Heart right ventricle (tissue), 16 donors: ENCODE measurements at places on chromosomes 16 and 17. TPM values are rescaled to one million over a fixed set of nuclear protein-coding genes. Genes with fewer than 3 reads are reported as not detected.

The RTN4RL1 gene
- total RNA-seq = 0.81 TPM

- H3K36me3 ChIP-seq = no peaks in the 10 kb centered on the region
- H3K4me1 ChIP-seq = peaks cover under 1% of the 10 kb centered on the region
- DNase-seq = no peak
- no peak overlapping the region for H3K4me3 ChIP-seq
- H3K27me3 ChIP-seq = no peaks in the 10 kb centered on the region
Observed at GRCh38 chr16:71966932-71967331, 33.3 kb downstream of the PKD1L3 start.

DNA sequence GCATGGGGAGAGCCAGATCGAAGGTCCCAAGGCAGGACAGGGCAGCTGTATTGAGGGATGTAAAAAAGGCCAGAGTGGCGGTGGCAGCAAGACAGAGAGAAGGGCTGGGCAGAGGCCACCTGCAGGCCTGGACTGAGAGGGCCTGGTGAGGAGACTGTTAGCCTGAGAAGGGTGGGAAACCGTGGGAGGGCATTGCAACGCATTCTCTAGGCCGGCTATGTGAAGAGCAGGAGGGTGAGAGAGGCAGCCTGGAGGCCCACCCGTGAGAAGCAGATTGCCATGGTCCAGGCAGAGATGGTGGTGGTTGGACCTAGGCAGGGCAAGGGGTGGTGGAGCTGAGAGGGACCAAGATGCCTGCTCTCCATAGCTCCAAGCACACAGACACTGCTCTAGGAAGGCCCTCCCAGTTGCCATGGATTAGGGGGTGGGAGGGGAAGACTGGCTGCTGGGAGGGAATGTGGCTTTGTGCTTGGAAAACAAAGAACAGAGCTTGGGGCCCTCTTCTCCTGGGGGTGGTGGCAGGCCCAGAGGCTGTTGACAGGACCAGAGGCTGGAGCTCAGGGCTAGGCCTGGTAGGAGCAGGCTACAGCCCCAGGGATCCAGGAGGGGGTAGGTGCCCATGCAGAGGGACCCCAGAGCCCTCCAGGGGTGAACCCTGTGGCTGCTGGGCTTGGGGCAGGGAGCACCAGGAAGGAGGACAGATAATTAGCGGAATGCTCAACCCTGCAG, 12.4 kb upstream of the TCAP start:
- H3K27me3 ChIP-seq = no peaks in the 10 kb centered on the region
- H3K36me3 ChIP-seq = no peaks in the 10 kb centered on the region
- H3K4me3 ChIP-seq = no peak overlapping the region
- H3K4me1 ChIP-seq = peaks cover 15% of the 10 kb centered on the region
- peak overlapping the region; percentile 20 for H3K27ac ChIP-seq

DNA sequence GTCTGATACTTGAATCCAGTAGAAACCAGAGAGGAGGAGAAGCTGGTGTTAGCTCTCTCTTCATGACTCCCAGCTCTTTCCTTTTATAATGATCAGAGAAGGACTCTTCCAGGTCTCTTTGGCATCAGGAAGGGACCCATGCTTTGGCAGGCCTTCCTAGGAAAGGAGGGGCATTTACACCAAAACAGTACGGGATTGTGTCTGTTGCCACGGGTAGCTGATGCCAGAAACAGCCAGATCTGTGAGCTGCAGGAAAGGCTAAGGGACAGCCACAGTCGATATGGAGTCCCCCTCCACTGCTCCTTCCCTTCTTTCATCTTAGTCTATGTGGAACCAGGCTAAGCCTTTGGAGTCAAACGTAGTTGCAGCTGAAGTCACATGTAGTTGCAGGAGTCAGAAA, 9.3 kb downstream of the CEP295NL start:
- no peaks in the 10 kb centered on the region for H3K27me3 ChIP-seq
- H3K4me3 ChIP-seq = no peak overlapping the region
- H3K4me1 ChIP-seq = peaks cover 71% of the 10 kb centered on the region
- no peaks in the 10 kb centered on the region for H3K36me3 ChIP-seq

GRCh38 chr17:46975287-46975686, 3.8 kb downstream of the RPRML start:
- H3K27me3 ChIP-seq = peaks cover 31% of the 10 kb centered on the region
- H3K36me3 ChIP-seq = no peaks in the 10 kb centered on the region
- no peak for DNase-seq
- no peak overlapping the region for H3K27ac ChIP-seq
- no peak overlapping the region for H3K4me3 ChIP-seq

DNA sequence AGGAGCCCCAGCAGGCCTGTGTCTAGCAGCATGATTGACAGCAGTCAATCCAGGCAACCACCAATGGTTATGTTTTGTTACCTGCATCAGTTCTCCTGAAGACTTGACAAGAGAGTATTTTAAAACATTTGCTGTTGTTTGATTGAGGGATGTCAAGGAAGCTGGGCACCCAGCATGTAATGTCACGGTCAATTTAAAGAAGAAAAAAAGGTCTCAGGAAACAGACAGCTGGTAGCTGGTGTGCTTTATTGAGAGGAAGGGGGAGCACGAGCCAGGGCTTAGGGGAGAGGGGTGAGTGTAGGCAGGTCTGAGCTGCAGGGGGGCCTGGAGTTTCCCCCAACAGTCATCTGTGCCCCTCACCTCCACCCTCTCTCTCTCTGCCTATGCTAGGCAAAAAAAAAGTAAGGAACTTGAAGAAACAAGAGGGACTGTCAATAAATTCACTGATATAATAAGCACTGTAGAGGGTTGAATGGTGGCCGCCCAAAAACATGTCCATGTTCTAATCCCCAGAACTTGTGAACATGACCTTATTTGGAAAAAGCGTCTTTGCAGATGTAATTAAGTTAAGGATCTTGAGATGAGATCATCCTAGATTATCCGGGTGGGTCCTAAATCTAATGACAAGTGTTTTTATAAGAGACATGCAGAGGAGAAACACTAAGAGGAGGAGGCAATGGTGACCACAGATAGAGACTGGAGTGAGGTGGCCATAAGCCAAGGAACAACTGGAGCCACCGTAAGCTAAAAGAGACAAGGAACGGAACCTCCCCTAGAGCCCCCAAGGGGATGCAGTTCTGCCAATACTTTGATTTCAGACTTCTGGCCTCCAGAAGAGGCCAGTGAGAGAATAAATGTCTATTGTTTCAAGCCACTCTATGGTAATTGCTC, 14.5 kb downstream of the TSPOAP1 start:
- H3K4me3 ChIP-seq = no peak overlapping the region
- no peaks in the 10 kb centered on the region for H3K4me1 ChIP-seq
- no peaks in the 10 kb centered on the region for H3K27me3 ChIP-seq
- no peak for DNase-seq
- H3K36me3 ChIP-seq = no peaks in the 10 kb centered on the region

GRCh38 chr16:2511996-2512734, 1.6 kb upstream of the ATP6V0C start:
- H3K36me3 ChIP-seq = no peaks in the 10 kb centered on the region
- no peak overlapping the region for H3K4me3 ChIP-seq
- H3K27me3 ChIP-seq = no peaks in the 10 kb centered on the region
- H3K27ac ChIP-seq = no peak overlapping the region

DNA sequence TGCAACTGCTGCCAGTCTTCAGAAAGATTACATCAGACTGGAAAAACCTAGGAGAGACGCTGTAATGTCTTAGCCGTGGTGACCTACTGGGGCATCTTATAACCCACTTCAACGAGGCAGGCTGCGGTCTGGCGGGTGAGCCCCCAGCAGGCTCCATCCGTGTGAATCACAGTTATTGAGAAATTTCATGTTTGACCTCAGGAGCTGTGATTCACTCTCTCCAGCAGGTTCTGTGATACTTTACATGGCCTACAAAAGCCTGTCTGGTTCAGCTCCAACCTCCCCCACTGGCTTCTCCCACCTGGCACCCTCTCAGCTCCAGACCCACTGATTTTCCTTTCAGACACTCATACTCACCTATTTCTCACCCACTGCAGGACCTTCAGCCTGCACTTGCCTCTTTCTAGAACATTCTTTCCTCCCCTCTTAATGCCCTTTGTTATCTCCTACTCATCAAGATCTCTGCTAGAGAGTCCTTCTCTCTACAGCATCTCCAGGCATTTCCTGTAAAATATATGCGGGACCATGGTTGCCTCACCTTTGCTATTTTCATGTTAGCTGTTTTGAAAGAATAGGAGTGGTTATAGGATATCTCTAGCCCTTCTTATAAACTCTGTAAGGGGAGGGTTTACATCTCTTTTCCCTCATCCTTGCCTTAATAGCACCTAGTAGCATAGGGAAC, 227.9 kb downstream of the MAF start:
- H3K4me1 ChIP-seq = no peaks in the 10 kb centered on the region
- no peak for DNase-seq
- no peak overlapping the region for H3K27ac ChIP-seq
- no peaks in the 10 kb centered on the region for H3K27me3 ChIP-seq

The MYH2 gene
- total RNA-seq = 0.05 TPM

DNA sequence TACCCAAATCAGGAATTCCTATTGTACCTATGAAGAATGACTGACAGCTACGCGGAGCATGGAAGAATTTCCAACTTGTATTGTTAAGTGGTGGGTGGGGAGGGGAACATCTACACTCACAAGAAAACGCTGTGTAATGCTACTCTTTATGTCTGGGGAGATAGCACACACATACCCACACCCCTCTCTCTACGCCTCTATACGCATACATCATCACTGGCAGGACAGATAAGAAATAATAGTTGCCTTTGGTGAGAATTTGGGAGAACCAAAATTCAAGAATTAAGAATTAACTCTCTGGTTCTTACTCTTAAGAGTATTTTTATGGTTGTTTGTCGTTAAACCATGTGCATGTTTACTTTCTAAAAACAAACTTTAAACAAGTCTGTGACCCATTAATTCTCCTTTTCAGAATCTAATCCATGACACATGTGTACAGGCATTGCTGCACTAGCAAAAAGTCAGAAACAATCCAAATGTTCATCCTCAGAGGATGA, 33.9 kb downstream of the CREBBP start:
- H3K27me3 ChIP-seq = no peaks in the 10 kb centered on the region
- H3K4me3 ChIP-seq = no peak overlapping the region
- H3K4me1 ChIP-seq = peaks cover 76% of the 10 kb centered on the region
- no peak overlapping the region for H3K27ac ChIP-seq
- DNase-seq = no peak

The NEUROD2 gene
- total RNA-seq = not detected

GRCh38 chr16:53235851-53236250, 181.1 kb downstream of the CHD9 start:
- no peaks in the 10 kb centered on the region for H3K4me1 ChIP-seq
- no peaks in the 10 kb centered on the region for H3K27me3 ChIP-seq
- no peak for DNase-seq
- H3K4me3 ChIP-seq = no peak overlapping the region

The NUPR1 gene
- 25.2 TPM for total RNA-seq

DNA sequence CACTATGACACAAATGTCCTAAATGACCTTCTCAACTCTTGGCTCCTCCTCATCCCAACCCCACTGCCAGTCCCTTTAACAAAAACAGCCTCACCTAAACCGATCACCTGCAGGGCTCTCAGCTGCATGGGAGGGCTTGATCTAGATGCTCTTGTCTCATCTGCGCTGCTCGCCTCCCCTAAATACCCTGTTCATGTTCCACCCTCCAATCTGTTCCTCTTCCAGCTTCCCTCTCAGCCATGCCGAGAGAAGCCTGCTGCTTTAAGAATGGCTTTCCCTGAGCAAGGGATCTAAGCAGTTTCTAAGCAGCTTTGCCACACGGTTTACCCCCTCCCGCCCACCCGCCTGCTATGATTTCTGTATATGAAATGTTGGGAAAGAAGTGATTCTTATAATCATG, 23.7 kb downstream of the PIPOX start:
- H3K36me3 ChIP-seq = no peaks in the 10 kb centered on the region
- no peaks in the 10 kb centered on the region for H3K4me1 ChIP-seq
- H3K27ac ChIP-seq = no peak overlapping the region
- no peaks in the 10 kb centered on the region for H3K27me3 ChIP-seq
- no peak for DNase-seq
- H3K4me3 ChIP-seq = no peak overlapping the region

- no peaks in the 10 kb centered on the region for H3K36me3 ChIP-seq
- peaks cover 85% of the 10 kb centered on the region for H3K4me1 ChIP-seq
- peak; percentile 90 for DNase-seq
Observed at GRCh38 chr17:57874434-57875289, 24.8 kb upstream of the MRPS23 start.

DNA sequence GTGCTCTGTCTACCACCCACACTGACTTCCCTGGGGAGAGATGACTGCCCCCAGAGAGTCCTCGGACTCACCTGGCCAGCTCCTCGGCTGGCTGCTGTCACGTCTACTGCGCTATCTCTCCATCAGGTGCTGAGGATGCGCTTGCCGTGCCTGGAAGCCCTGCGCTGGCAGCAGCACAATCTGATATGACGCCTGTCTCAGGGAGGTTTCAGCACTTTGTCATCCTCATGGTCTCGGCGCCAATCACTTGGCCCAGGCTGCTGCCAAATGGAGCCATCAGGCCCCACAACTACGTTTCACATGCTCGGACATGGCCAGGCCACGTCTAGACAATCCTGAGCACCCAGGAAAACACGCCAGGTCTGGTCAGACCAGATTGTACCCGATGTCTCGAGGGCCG, 46.7 kb downstream of the FOXL1 start:
- H3K36me3 ChIP-seq = no peaks in the 10 kb centered on the region
- no peak for DNase-seq
- peaks cover 11% of the 10 kb centered on the region for H3K27me3 ChIP-seq
- H3K4me1 ChIP-seq = no peaks in the 10 kb centered on the region

The SRCAP gene
- 52.1 TPM for total RNA-seq

GRCh38 chr17:4788807-4789700, at the start of gene GLTPD2:
TSS of gene GLTPD2 (plus strand) at chr17:4788964. CDS start at chr17:4789012, 48 bp downstream.
- H3K4me3 ChIP-seq = peak within 1 kb of the TSS; percentile 68
- H3K4me1 ChIP-seq = peaks cover 50% of the 10 kb centered on the region
- DNase-seq = no peak

The NAA38 gene
- total RNA-seq = 67.4 TPM

The MT1A gene
- not detected for total RNA-seq

GRCh38 chr17:9875441-9875840, 29.6 kb downstream of the RCVRN start:
- H3K36me3 ChIP-seq = no peaks in the 10 kb centered on the region
- DNase-seq = no peak
- H3K27me3 ChIP-seq = peaks cover 4% of the 10 kb centered on the region

- no peaks in the 10 kb centered on the region for H3K27me3 ChIP-seq
- no peak overlapping the region for H3K4me3 ChIP-seq
Observed at GRCh38 chr16:11076259-11077018, 132.1 kb downstream of the CLEC16A start.

The ANKRD40CL gene
- not detected for total RNA-seq

The AOC2 gene
- total RNA-seq = 0.72 TPM

- no peaks in the 10 kb centered on the region for H3K36me3 ChIP-seq
- H3K4me3 ChIP-seq = peak overlapping the region; percentile 3
- H3K27ac ChIP-seq = peak overlapping the region; percentile 82
Observed at GRCh38 chr16:31141489-31142108, 6.1 kb upstream of the PRSS8 start.

The GDPD3 gene
- total RNA-seq = 3.0 TPM

The CPNE7 gene
- not detected for total RNA-seq

- no peak overlapping the region for H3K27ac ChIP-seq
- H3K4me3 ChIP-seq = no peak overlapping the region
- H3K27me3 ChIP-seq = no peaks in the 10 kb centered on the region
Observed at GRCh38 chr16:17334096-17334495, 136.7 kb downstream of the XYLT1 start.

The NOS2 gene
- 0.55 TPM for total RNA-seq
